ENCODE measurements at places on chromosomes 2 and 18.
A peak's percentile ranks its signal among the peaks of the same experiment; 100 is the strongest.

DNA sequence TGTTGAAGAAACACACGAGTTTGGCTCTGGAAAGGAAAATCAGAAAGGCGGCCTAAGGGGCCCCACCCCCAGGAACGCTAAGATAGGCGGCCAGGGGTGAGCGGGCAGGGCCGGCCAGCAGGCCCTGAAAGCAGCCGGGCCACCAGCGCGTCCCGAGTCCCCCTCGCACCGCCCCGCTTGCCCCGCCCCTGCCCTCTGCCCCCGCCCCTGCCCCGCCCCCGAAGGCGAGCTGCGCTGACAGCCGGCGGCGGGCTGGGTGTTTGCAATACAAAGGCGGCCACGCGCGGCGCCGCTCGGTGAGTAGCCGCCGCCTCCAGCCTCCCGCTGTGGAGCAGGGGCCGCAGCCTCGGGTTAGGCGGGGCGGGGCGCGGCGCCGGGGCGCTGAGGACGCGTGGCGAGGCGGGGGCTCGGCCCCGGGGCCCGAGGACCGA lies at the start of gene LPIN1:
LPIN1 (plus strand) TSS at position 257 of the 431 bp plus-strand sequence. CDS start 18,910 bp downstream, outside the sequence.
- peak; percentile 60 for DNase-seq

- no peak for DNase-seq
These were observed 18.6 kb downstream of the ADNP2 start for GRCh38 chr18:80127635-80128034.

GRCh38 chr2:241216211-241216761 lies 27.8 kb downstream of the ANO7 start:
- DNase-seq: no peak

GRCh38 chr2:217735034-217735433 lies 267.8 kb downstream of the TNS1 start:
- DNase-seq: peak; percentile 39

GRCh38 chr18:40056079-40056692 lies 1898.8 kb upstream of the PIK3C3 start:
- no peak for DNase-seq

GRCh38 chr2:64629329-64629781 lies 24.4 kb downstream of the SERTAD2 start:
- no peak for DNase-seq

DNA sequence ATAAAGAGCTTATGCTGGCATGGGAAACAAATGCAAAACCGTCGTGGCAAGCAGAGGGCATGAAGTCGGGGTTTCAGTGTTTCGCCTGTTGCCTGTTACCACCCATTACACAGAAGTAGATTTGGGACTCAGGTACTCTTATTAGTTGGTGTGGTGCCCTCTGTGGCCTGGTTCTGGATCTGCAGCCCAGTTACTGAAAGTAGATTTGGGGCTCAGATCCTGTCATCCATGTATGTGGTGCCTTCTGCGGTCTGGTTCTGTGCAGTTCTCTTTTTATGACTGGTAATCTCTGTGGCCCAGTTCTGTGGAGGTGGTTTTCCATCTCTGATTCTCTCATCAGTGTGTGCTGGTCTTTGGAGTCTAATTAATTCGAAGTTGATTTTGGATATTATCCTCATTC lies 45.2 kb downstream of the ADNP2 start:
- DNase-seq: peak; percentile 20

DNA sequence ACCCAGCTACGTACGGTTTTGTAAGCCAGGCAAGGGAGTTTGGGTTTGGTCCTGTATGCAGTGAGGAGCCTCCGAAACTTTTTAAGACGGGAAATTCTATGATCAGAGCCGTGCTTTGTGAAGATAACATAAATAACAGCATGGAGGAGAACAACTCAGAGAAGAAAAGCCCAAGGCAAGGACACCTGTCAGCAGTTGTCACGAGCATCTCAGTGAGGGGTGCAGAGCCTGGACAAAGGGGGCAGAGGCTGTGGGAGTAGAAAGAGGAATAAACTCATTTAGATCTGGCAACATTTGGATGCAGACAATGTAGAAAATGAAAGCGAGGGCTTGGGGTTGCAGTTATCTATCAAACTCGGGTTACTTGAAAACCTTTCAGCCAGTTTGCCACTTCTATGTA lies 64.5 kb downstream of the CAVIN2 start:
- DNase-seq: no peak

GRCh38 chr2:165796129-165796528 lies 2.1 kb upstream of the GALNT3 start:
- no peak for DNase-seq

DNA sequence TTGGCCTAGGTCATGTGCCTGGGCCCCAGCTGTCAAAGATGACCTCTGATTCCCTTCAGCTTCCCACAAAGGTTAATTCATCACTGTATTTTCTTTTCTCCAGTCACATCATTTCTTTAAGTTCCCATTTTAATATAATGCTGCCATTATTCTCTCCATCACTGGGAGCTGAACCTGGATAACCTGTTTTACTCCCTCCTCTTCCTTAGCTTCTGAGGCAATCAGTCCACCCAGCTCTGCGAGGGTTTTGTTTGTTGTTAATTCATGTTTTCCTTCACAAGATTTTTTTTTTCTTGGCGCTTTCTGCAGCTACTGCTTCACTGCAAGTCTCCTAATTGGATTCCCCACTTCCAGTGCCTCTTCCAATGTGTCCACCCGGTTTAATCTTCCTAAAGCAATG lies 5.1 kb upstream of the EML4 start:
- DNase-seq: no peak

DNA sequence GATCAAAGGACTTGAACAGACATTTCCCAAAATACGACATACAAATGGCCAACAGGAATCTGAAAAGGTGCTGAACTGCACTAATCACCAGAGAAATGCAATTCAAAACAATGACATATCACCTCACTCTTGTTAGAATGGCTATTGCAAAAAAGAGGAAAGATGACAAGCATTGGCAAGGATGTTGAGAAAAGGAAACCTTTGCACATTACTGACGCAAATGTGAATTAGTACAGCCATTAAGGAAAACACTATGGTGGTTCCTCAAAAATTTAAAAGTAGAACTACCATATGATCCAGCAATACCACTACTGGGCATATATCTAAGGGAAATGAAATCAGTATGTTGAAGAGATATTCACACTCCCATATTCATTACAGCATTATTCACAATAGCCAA lies 57.7 kb upstream of the ASPRV1 start:
- no peak for DNase-seq

- DNase-seq: no peak
These were observed 27.1 kb downstream of the MTERF4 start for GRCh38 chr2:241074901-241075540.

Data from Jurkat, Clone E6-1 (cell line).